ENCODE measurements at places on chromosomes 2 and 18.

- DNase-seq: no peak
These were observed 90.9 kb upstream of the CDH7 start for GRCh38 chr18:65659912-65660311.

- DNase-seq: no peak
These were observed 260.8 kb downstream of the TGIF1 start for GRCh38 chr18:3710712-3711301.

DNA sequence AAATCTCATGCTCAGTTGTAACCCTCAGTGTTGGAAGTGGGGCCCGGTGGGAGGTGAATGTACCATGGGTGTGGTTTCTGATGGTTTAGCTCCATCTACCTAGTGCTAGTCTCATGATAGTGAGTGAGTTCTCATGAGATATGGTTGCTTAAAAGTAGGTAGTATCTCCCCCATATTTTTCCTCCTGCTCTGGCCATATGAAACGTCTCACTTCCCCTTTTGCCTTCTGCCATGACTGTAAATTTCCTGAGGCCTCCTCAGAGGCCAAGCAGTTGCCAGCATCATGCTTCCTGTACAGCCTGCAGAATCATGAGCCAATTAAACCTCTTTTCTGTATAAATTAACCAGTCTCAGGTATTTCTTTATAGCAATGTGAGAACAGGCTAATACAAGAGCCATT is 62.8 kb upstream of the RNF152 start:
- DNase-seq: no peak

GRCh38 chr18:48138660-48139430 is 208.4 kb upstream of the SMAD2 start:
- no peak for DNase-seq

DNA sequence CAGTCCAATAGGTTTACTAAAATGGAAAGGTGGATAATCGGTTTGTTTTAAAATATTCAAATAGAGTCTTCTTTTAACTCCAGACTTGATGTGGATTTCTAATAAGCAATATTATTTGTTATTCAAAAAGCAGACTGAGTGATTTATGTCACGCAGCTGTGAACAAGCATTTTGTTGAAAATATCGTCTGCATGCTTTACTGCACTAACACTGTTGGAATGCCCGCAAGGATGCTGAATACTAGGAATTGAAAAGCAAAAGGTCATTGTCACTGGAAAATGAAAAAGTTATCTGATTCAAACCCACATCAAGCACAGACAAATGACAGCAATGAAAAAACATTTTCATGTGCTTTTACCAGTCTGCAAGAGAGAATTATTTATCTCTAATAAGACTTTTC is 31.1 kb downstream of the CHN1 start:
- DNase-seq: no peak

Measured in stimulated activated CD8-positive, alpha-beta memory T cell treated with anti-CD3 and anti-CD28 coated beads, Interleukin-4, amount 100 ng/mL, for 1 hour (primary cell).